Activated T-helper 17 cell treated with anti-CD3 and anti-CD28 coated beads, Interleukin-2, amount 50 U/mL, for 72 hours (primary cell): ENCODE measurements at places on chromosomes 4 and X. TPM values are rescaled to one million over a fixed set of nuclear protein-coding genes. Genes with fewer than 3 reads are reported as not detected.

ITIH6 gene
- not detected for total RNA-seq

KLHL13 gene
- total RNA-seq = 0.24 TPM

LRIT3 gene
- 0.26 TPM for total RNA-seq

ITGB1BP2 gene
- total RNA-seq = 7.4 TPM

OTUD4 gene
- 50.8 TPM for total RNA-seq

MTNR1A gene
- total RNA-seq = not detected

RNF4 gene
- total RNA-seq = 90.8 TPM

LETM1 gene
- 21.3 TPM for total RNA-seq

MEPE gene
- total RNA-seq = not detected

GDI1 gene
- total RNA-seq = 165 TPM

CLNK gene
- total RNA-seq = not detected

S100P gene
- total RNA-seq = 0.87 TPM

SMPX gene
- not detected for total RNA-seq

PAGE5 gene
- total RNA-seq = not detected

FABP2 gene
- not detected for total RNA-seq

PNMA6A gene
- 0.37 TPM for total RNA-seq

G3BP2 gene
- 172 TPM for total RNA-seq

TMEM35A gene
- total RNA-seq = not detected

UCP1 gene
- total RNA-seq = not detected

SPANXA1 gene
- not detected for total RNA-seq

CFAP47 gene
- not detected for total RNA-seq

F8A2 gene
- not detected for total RNA-seq

MAGIX gene
- 1.5 TPM for total RNA-seq

SYP gene
- 16.6 TPM for total RNA-seq

TMEM47 gene
- not detected for total RNA-seq

CYLC1 gene
- not detected for total RNA-seq

PRDM8 gene
- total RNA-seq = 7.8 TPM

MAGEA11 gene
- total RNA-seq = not detected

CENPVL1 gene
- not detected for total RNA-seq

TCEANC gene
- 1.8 TPM for total RNA-seq

TMEM128 gene
- total RNA-seq = 13.1 TPM

SOWAHB gene
- total RNA-seq = not detected
